ENCODE measurements at places on chromosomes 12 and 14.

- no peak for DNase-seq
These were observed 819.7 kb downstream of the TMEM121 start for GRCh38 chr14:106346084-106346483.

GRCh38 chr14:79281244-79282152 is 929.8 kb downstream of the DIO2 start:
- DNase-seq = no peak

DNA sequence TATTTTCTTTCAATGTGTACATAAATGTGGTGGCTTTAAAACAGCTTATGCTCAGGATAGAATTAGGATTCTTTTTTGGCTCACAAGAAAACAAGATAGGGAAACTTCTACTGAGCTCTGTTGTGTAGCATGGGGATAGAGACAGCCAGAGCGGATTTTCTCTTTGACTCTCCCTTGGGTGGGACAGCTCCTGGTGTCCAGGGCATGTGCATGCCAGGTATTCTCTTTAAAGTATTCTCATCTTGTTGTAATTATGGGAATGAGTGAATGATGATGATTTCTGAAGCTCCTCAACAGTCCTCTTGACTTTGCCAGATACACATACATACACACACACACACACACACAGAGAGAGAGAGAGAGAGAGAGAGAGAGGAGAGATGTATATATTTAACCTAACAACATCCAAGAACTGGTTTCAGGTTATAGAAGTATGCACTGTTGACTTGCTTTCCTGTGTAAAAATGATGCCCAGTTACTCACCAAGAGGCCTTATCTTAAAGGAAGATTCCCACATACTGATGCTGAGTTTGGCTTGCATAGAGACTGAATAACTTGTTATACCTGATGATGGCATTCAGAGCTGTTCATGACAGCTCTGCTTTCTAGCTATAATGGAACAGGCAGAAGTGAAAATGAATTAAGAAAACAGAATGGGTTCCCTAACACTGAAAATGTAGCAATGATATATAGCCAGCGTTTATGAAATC is 387.5 kb downstream of the EGLN3 start:
- no peak for DNase-seq

- no peak for DNase-seq
These were observed 78.8 kb downstream of the SEC23A start for GRCh38 chr14:39023939-39024871.

- peak; percentile 68 for DNase-seq
These were observed 11.9 kb upstream of the SERPINA4 start for GRCh38 chr14:94548999-94549985.

DNA sequence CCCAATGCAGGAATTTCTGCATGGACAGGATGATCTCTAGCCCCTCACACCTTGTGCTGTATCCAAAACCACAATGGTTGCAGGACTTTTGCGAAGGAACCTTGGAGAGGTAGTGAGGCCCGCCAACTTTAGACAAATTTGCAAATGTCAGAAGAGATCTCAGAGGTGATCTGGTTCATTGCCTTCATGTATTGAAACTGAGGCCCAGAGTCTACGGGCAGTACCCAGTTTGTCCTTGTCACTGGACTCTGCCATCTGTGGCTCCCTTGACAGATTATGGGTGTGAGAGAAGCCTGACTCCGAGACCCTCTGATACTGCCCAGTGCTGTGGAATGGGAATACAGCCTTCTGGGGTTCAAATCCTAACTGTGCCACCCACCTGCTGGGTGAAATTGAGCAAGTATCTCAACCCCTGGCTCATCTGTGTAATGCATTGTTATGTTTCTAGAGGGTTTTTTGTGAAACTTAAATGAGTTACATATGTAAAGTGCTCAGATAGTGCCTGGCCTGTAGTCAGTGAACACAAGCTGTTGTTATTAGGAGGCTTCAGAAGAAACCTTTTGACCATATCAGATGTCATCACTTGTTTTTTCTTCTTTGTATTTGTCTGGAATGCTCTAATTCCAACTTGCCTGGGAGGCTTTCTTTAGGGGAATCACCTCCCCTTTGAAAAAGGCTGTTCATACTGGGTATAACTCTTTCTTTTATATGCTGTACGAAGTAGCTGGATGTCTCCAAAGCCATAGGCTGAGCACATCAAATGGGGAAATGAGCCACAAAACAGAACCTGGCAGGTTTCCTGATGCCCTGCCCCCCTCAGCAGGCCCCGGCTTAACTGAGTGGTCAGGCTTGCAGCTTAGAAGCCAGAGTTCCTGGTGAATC is 71.4 kb upstream of the SRSF5 start:
- DNase-seq = no peak

GRCh38 chr12:52126050-52126604 is 46.6 kb downstream of the SMIM41 start:
- no peak for DNase-seq

DNA sequence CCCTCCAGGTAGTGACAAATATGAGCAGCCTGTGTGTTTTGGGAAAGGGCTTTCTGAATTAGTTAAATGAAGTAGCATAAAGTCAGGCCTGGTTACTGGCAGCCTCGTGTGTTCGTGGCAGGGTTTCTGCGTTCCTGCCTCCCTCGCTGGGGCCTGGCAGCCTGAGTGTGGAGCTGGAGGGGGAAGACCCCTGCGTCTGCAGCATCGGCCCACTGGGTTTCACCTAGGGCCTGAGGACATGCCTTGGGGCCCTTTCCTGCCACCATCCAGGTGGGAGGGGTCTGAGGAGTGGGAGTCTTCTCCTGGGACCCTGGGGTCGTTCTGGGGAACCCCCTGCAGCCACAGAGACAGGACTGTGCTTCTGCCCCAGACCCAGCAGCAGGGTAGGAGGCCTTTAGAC is 20.4 kb upstream of the AMN start:
- no peak for DNase-seq

DNA sequence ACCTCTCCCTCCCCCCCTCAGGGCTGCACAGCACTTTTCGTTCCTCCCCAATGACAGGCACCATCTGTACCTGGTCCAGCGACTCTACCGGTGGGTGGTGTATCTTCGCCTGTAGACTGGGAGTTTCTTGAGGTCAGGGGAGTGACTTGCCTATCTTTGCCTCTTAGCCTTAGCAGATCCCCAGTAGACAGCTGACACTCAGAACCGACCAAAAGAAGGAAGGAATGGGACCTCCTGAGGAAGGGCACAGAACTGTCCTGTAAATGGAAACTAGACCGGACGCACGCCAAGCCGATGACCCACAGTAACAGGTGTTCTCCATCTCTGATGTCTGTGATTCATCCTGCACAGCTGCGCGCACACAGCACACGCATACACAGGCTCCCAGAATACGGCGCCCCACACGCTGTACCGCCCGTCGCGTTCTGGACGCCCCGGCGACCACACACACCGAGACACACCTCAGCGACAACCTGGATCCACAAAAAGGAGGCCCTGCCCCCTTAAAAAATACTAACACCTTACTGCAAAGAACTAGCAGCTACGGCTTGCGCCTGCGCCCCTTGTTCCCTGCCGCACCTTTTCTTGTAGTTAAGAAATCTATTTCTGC is 673 bp upstream of the TTC9 start:
- DNase-seq = peak; percentile 66

DNA sequence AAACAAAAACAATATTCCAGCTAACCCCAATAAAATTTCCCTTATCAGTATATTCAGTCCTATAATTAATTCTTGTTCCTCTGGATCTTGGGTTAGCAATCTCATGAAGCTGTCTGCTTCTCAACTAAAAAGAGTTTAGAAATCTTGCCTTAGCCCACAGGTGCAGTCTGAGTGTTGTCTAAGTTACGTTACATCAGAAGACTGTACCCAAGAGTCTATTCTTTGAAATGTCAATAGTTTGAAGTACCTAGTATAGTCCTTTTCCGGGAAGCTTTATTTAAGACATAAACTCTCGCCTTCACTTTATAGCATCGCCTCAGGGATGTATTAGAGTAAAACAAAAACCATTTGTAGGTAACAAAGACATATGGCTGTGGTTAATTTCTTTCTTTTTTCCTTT is 465.1 kb downstream of the FUT8 start:
- DNase-seq = no peak

DNA sequence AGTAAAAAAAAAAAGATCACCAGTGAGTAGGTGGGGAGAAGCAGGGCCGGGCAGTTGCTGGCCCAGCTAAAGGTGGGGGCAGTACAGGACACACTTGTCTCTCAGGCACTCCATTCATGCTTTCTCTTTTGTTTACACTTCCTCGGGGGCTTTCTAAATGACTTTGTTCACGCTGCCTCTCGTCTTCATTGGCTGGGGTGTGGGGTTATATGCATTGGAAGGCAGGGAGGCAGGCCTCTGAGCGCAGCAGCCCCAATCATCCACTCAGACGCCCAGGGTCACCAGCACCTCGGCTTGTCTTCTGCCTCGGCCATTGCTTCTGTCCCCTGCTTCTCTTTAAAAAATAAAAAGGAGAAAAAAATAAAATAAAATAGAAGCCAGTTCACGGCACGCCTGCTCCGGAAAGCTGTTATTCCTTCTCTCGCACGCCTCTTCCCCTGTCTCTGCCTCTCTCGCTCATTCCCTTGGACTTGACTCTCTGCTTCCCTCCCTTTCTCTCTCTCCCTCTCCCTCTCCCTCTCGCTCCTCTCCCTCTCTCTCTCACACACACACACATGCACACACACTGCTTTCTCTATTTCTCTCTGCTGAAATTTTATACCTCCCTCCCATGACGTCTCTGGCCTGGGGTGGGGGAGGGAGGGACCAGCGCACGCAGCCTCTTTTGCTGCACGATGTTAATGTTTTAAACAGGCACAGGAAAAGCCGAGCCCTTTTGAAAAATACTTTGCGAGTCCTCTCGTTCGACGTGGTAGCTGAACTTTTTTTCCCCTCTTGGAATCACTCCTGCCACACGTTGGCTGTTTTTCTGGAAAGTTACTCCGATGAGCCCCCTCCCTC is at the start of gene TGFB3:
Gene TGFB3 (minus strand): TSS at position 570 of the 840 bp plus-strand sequence. CDS start 1,102 bp downstream, outside the sequence.
- DNase-seq = peak; percentile 53

DNA sequence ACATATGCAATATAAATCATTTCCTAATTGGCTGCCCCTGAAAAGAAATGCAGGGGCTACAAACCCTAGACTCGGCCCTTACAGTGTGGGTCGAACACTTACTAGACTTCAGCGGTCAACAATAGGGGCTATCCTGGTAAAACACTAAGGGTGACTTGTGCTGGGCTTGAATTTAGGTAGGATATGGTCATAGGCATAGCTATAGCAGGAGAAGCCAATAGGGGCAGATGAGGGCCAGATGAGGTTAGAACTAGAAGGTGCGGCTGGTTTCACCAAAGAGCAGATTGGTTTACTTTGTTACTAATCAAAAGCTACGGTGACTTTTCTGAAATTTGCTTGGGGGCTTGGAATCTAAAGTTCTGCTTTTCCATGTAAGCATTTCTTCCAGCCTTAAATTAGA is 282.3 kb upstream of the DIO2 start:
- no peak for DNase-seq

DNA sequence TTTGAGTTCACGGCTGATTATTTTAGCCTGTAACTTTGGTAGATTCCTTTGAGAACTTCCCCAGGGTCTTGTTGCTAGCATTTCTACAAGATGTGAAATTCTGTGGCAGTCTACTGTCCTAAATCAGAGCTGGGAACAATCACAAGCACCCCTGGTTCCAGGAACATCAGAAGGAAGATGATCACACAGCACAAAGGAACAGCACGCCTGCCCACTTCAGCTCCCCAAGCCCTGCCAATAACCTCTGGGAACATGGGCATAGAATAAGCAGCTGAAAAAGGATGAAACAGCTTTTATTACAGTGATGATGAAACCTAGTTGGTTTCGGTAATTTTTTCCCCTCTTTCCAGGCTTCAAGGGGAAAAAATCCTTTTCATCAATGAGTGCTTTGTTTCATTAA is 12.3 kb downstream of the GPR19 start:
- no peak for DNase-seq

- DNase-seq = peak; percentile 20
These were observed 2.1 kb downstream of the ITGA5 start for GRCh38 chr12:54416687-54417603.

DNA sequence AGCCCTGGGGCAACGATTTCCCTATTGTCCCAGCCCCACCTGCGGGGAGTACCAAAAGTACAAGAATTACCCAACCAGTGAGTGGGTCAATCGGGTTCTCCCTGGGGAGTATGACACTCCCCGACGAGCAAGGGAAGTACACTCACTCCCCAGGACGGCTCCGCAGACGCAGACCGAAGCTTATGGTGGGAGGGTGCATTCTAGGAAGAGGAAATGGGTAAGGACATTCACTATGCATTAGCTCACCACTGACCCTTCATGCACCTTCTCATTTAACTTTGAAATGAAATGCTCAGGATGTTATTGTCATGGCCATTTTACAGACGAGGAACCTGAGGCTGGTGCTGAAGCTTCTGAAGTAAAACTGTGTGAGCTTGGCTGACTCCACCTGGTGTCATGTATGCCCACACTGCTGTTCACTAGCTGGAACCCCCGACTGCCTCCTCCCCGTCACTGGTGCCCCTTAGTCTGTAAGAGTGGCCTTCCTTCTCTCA is 45.8 kb upstream of the TMED10 start:
- no peak for DNase-seq

- DNase-seq = no peak
These were observed 53.6 kb downstream of the FBXW8 start for GRCh38 chr12:116964054-116965050.

GRCh38 chr14:61992926-61993325 is 230.7 kb downstream of the SNAPC1 start:
- DNase-seq = no peak

DNA sequence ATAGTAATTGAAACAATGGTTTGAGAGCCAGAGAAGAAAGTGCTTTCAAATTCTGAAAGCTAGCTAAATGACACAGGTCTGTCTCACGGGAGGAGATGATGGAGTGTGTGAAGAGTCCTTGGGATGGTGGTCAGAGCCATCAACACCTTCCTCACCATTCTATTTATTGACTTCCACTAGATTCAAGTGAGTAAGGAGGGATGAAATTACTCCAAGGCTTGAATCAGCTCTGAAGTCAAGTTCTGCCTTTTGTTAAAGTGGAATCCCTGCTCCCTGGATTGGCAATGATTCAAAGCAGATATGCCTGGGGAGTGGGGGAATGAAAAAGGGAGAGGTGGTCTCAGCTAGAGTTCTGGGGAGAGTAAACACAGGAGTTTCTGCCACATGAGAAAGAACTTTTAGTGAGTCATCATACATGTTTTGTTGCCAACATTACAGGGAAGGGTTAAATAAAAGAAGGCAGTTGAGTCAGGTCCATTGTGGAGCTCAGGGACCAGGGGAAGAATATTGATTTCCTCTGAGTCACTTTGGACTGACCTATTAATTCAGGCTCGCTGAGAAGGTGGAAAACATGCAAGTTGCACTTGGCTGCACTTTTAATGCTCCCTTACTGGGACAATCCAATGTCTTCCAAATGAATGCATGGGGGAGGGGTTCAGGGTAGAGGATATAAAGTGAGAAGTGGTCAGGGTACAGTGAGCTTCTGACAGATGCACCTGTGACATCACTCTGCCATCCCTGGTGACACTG is 142.7 kb downstream of the TBX5 start:
- no peak for DNase-seq

- DNase-seq = no peak
These were observed 1.7 kb downstream of the M6PR start for GRCh38 chr12:8947737-8948136.

Measured in activated naive CD8-positive, alpha-beta T cell treated with anti-CD3 and anti-CD28 coated beads, Interleukin-2, amount 10 ng/mL, durations not matched to agents 7 days and 5 days (primary cell).